ENCODE measurements at places on chromosomes 13 and 19.

- DNase-seq: no peak
These were observed 4.8 kb upstream of the TM9SF2 start for GRCh38 chr13:99496184-99497142.

DNA sequence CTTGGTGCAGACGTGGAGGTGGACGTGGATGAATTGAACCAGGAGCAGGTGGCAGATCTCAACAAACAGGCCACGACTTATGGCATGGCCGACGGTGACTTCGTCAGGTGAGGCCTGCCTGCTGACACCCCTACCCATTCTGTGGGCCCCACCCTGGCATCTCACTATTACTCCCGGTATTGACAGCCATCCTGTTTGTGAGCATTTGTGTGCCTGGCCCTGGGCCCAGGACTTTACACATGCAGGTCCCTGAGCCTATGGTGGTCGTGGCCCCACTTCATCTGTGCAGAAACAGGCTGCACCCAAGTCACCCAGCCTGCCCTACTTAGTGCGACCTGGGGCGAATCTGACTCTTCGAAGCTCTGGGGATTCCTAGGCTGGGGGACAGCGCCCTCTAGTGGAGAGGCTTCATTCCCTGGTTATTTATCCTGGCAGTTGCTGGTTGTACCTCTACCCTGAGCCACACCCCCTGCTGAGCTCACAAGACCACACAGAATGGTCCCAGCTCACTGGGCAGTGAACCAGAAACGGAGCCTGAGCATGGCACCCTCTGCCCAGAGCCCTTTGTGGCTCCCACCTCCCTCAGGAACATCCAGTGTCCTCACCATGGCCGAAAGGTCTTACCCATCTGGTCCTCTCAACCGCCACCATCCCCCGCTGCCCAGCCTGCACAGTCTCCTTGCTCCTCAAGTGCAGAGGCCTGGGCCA is 16.9 kb downstream of the ZNF296 start:
- DNase-seq: peak; percentile 88

- no peak for DNase-seq
These were observed 87.3 kb downstream of the STK24 start for GRCh38 chr13:98489446-98490194.

GRCh38 chr19:32630338-32630737 is 44.6 kb downstream of the ANKRD27 start:
- no peak for DNase-seq

DNA sequence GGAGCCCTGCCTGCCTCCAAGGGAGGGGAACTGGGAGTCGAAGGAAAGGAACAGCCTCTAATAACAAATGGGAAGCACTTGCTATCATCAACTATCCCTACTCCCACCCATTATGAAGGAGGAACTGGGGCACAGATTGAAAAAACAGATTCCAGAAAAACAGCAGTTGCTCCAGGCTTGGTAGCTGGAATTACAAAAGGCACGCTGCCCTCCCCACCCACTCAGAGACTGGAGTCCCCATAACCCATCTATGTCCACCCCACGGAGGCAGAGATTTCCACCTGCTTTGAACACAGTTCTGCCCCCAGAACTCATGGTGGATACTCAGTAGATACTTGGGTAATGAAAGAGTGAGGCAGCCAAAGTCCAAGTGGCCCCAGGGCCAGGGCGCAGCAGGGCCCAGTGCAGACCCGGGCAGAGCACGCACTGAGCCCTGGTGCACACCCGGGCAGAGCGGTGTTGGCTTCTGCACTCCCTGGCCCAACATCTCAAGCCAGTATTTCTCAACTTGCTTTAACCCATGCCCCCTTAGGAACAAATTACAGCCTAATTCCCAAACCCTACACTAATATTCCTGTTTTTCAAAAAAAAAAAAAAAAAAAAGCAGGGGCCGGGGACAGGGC is 19.1 kb upstream of the CCNP start:
- DNase-seq: no peak

- no peak for DNase-seq
These were observed 71.8 kb downstream of the STARD13 start for GRCh38 chr13:33213797-33214196.

DNA sequence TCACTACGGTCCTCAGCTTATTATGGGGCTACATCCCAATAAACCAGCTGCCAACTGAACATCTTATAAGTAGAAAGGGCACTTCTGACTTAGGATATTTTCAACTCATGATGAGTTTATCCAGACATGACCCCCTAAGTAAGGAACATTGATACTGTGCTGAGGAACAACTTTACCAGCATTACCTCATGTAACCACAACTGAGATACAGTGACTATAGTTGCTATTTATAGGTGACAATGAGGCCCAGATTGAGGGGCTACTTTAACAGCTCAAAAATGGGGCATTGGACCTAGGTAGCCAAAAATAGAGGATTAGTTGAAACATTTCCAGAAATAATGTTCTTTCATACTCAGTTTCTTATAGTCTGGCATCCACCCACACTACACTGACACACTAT is 26.8 kb downstream of the SKA3 start:
- no peak for DNase-seq

- DNase-seq: no peak
These were observed 46.0 kb downstream of the KDM4B start for GRCh38 chr19:5014941-5015340.

GRCh38 chr13:24276306-24276705 is 33.1 kb upstream of the C1QTNF9 start:
- DNase-seq: no peak

GRCh38 chr13:100597253-100597652 is 8.7 kb upstream of the GGACT start:
- no peak for DNase-seq
